ENCODE measurements at places on chromosomes 16 and 17.

DNA sequence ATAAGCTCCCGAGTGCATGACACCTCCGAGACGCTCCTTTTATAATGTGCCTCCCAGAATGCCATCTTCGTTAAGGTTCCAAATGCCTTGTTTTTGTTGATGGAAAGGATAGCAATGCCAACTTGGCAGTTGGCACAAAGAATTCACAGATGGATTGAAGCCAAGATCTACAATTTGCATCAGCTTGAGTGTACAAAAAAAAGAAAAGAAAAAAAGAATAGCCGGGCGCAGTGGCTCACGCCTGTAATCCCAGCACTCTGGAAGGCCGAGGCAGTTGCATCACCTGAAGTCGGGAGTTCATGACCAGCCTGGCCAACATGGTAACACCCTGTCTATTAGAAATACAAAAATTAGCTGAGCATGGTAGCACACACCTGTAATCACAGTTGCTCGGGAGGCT is 7.6 kb downstream of the TBC1D16 start:
- no peak for DNase-seq

DNA sequence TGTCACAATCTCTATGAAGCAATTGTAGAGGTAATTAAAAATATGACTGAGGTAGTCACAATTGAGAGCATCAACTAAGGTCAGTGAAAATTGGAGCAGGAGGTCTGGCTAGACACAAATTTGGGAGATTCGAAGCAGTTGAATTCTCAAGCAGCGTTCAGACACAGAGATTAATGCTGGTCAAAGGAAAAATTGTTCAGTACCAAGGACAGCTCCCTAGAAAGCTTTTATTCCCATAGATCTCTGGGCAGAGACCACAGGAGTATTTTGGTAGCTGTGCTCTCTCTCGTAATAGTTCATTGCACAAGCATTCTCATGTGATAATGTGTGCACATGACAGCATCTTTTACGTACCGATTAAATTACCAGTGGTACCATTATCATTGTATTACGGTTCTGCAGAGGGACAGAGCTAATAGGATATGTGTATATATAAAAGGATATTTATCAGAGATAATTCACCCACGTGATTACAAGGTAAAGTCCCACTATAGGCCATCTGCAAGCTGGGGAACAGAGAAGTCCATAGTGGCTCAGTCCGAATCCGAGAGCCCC is 387.5 kb upstream of the HSBP1 start:
- DNase-seq = no peak

GRCh38 chr17:78108726-78109488 is 19.6 kb downstream of the TMC6 start:
- DNase-seq = no peak

DNA sequence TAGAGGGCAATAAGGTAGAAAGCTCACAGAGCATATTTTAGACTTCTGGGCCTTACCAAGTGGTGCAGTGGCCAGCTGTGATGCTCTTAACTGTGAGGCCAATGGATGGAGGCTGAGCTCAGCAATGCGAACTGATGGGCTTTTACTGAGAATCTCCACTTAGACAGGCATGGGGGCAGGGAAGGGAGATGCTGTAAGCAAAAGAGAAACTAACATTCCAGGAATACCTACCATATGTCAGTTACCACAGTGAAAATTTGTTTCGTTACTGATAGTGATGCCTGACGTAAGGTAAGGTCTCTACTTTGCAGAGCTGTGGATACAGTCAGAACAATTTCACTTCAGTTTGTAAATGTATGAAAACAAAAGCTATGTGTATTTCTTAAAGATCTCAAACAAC is 250.6 kb upstream of the ZFHX3 start:
- DNase-seq = no peak

GRCh38 chr16:1845985-1846384 is 19.0 kb downstream of the FAHD1 start:
- DNase-seq = no peak

GRCh38 chr17:75428543-75429469 is 23.3 kb upstream of the GRB2 start:
- no peak for DNase-seq

GRCh38 chr17:66547151-66547865 is 244.9 kb downstream of the PRKCA start:
- DNase-seq = no peak

GRCh38 chr17:81923302-81924260 is 4.0 kb downstream of the MAFG start:
- DNase-seq = no peak

- DNase-seq = no peak
Measured at GRCh38 chr17:65346166-65346565, 209.0 kb downstream of the RGS9 start.

DNA sequence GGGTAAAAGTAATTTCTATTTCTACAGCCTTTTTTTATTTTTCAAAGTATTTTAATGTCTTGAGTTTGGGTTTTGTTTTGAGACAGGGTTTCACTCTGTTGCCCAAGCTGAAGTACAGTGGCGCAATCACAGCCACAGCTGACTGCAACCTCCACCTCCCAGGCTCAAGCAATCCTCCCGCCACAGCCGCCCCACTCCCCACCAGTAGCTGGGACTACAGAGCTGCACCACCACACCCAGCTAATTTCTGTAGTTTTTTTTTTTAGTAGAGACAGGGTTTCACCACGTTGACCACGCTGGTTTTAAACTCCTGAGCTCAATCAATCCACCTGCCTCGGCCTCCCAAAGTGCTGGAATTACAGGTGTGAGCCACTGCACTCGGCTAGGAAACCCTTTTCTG is 44.0 kb downstream of the TUBD1 start:
- DNase-seq = no peak

DNA sequence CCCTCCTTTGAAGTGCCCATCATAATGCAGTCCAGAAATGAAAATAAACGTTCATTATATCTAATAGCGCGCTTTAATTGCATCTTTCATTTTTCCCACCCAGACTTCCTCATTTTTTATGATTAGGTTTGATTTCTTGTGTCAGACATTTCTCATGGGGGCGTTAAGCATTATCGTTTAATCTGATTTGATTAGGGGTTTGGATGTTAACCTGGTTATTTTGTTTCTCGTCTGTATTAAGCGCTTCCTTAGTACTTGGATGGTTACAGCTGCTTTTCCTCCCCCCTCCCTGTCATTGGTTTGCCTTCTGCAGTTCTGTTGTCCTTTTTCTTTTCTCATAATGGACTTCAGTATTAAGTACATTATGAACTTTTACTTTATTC is 540 bp downstream of the MFSD11 start:
- no peak for DNase-seq

DNA sequence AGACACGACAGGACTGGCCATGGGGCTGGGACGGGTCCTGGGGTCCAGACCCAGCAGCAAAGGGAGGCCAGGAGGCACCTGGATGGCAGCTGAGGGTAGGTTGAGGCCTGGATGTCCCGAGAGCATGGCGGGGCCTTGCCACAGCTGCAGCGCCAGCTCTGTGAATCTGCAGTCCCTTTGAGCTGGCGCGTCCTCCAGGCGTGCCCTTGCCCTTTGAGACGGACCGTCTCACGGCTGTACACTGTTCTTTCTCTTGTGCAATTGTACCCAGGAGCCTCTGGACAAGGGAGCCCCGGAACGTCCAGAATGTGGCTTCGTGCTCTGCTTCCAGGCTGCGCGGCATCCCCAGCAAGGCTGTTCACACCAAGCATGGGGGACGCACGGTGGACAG is 69.5 kb upstream of the CIBAR2 start:
- DNase-seq = no peak

DNA sequence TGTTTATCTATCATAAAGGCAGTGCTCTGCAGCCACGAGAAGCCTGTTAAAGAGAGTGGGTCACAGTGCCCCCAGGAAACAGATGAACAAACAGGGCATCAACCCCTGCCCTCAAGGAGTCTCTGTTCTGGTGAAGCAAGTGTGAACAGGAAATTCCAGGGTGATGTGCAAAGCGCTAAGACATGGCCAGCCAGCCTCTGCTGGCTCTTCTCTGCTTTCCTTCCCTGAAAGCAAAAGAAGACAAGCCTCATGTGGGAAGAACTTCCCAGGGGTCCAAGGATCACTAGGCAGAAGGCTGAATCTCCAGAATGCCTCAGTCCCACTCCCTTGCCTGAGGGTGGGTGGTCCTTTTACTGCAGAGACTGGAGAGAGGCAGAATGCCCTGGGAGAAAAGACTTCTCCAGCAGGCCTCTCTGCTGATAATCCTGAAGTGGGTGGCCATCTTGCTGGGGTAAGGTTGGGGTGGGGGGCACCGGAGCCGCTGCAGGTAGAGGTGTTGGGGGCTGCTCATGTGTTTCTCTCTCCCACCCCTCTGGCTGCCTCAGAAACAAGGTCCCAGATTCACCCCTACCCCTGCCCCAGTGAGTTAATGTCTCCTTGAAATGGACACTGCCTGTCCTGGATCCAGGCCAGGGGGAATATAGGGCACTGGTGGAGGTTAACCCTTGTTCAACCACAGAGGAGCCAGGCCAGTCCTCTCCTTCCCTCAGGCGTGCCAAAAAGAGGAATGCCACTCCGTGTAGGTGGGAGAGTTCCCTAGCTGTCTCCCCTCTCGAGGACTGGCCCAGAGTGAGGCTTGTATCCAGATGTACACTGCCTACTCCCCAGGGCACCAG is 2.4 kb downstream of the ANKRD13B start:
- no peak for DNase-seq

DNA sequence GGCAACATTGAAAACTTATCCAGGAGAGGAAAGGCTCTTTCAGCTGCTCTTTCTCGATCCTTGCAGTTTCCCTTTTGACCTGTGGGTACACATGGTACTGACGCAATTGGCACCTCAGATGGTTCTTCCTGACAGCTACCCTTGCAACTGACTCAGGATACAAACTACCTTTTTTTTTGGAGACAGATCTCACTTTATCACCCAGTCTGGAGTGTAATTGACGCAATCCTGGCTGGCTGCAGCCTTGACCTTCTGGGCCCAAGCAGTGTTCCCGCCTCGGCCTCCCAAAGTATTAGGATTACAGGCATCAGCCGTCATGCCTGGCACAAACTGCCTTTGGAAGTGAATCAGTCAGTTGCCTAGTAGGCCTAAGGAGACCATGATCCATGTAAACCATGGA is 607.2 kb downstream of the WWOX start:
- DNase-seq = no peak

DNA sequence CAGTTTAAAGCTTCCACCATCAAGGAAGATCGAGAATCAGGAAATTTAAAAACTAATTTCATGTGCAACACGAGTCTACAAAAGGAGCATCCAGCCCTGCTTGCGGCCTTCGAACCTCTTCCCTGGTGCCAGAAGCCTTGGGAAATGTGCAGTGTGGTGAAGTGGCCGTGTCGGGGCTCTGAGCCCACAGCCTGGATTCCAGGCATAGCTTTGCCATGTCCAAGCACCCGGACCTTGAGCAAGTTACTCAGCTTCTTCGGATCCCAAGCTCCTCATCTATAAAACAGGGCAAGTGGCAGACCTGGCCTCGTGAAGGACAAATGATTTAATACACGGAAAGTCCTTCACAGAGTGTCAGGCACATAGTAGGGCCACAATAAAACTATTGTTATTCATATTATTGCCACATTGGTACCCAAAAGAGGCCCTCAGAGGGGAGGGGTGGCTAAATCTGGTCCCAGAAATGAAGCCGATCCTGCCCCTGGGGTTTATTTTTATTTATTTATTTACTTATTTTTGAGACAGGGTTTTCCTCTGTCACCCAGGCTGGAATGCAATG is 34.8 kb downstream of the COTL1 start:
- DNase-seq = no peak

DNA sequence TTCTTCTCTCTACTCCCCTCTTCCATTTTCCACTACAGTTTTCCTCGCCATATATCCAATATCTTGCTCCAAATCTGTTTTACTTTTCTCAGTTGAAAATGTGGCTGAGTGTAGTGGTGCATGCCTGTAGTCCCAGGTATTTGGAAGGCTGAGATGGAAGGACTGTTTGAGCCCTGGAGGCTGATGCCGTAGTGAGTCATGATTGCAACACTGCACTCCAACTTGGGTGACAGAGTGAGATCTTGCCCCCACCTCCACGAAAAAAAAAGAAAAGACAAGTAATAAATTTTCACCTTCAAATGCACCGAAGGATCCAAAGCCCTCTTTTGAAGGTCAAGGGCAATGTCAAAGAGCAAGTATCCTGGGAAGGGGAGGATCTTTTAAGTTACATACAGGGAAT is 592.3 kb downstream of the TMEM114 start:
- no peak for DNase-seq

All from chondrocyte (in vitro differentiated cells).